ENCODE measurements at places on chromosomes 4 and X. TPM values are rescaled to one million over a fixed set of nuclear protein-coding genes. Genes with fewer than 3 reads are reported as not detected.

CT45A8 gene
- total RNA-seq, result not detected

GRCh38 chr4:1402516-1403091, 3.6 kb downstream of the NKX1-1 start:
- no peak for DNase-seq

DNA sequence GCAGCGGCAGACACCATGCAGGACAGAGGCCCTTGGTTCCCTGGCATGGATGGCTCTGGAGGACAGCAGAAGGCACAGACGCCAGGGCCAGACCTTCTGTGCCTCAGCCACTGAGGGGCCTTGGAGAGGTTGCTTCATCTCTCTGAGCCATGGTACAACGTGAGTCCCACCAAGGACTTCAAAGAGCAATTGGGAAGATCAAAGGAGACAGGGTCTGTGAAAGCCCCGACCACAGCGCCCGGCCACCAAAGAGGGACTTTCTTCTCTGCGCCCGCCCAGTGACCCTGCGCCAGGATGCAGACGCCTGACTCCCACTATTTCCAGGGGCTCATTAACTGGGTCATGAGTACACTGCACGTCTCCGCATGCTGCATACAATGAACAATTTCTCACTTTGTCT, 174.0 kb downstream of the AFAP1 start:
- DNase-seq, result no peak

- peak; percentile 94 for DNase-seq
Observed at GRCh38 chr4:153084980-153085630, 119.1 kb upstream of the TRIM2 start.

GRCh38 chrX:103540145-103540544, 20.9 kb upstream of the RAB40A start:
- no peak for DNase-seq

DNA sequence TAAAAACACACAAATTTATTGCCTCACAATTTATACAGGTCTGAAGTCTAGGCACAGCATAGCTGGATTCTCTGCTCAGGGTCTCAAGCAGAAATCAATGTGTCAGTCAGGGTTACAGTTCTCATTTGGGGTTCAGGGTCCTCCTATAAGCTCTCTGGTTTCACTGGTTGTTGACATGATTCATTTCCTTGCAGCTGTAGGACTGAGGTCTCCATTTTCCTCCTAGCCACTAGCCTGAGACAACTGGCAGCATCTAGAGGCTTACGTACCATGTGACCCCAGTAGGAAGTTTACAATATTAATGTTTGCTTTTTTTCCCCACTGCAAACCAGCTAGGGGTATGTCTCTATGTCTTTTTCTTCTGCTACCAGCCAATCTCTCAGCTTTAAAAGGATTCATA, 102.5 kb downstream of the CPEB2 start:
- DNase-seq, result no peak

Measured in activated naive CD4-positive, alpha-beta T cell treated with anti-CD3 and anti-CD28 coated beads for 36 hours (primary cell).